Renal cortex interstitium (tissue), 15 donors: ENCODE measurements at places on chromosomes 16 and 17.
A peak's percentile ranks its signal among the peaks of the same experiment; 100 is the strongest.

GRCh38 chr17:12588531-12588930 is 77.2 kb upstream of the MYOCD start:
- DNase-seq, result no peak

DNA sequence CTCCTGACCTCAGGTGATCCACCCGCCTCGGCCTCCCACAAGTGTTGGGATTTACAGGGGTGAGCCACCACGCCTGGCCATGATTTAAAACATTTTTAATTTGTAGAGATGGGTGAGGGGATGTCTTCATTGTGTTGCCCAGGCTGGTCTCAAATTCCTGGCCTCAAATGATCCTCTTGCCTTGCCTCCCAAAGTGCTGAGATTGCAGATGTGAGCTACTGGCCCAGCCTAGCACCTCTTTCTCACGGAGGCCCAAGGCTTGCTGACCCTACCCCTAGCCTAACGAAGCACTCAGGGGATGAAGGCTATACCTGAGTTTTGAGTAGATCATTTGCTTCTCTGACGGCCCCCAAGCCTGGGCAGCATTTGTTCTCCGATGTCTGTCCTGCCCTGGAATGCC is 26.6 kb downstream of the UNK start:
- no peak for DNase-seq

DNA sequence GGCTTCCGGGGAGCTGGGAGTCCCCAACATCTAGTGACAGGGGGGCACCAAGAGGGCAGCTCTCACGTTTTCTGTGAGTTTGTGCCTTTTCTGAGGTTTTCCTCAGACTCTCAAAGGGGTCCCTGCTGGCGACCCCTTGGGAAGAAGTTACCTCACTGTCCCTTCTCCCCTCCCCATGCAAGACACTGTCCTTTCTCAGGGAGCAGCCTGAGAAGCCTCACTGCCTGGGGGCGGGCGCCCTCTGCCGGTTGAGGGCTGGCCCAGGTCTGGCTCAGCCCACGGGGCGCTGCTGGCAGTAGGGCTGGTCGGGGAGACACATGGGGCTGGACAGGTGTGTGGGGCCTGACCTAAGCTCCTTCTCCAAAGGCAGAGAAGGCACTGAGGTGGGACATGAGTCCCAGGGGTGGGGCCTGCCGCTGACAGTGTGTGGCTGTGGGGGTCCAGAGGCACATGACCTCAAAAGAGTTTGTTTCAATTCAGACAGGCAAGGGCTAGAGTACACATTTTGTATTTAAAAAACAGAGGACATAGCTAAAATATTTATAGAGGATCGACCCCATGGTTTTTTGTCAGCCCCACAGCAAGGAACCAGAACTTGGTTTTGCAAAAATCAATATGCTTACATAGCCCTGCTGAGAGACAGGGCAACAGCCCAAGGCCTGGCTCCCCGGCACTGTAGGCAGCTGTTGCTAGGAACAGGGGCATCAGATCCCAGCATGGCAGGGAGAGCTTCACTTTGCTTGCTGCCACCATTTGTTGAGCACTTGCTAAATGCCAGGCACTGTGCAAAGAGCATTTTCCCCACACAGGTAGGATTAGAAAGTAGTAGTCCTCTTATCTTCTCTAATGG is 18.5 kb upstream of the ALDH3A1 start:
- peak; percentile 52 for DNase-seq

DNA sequence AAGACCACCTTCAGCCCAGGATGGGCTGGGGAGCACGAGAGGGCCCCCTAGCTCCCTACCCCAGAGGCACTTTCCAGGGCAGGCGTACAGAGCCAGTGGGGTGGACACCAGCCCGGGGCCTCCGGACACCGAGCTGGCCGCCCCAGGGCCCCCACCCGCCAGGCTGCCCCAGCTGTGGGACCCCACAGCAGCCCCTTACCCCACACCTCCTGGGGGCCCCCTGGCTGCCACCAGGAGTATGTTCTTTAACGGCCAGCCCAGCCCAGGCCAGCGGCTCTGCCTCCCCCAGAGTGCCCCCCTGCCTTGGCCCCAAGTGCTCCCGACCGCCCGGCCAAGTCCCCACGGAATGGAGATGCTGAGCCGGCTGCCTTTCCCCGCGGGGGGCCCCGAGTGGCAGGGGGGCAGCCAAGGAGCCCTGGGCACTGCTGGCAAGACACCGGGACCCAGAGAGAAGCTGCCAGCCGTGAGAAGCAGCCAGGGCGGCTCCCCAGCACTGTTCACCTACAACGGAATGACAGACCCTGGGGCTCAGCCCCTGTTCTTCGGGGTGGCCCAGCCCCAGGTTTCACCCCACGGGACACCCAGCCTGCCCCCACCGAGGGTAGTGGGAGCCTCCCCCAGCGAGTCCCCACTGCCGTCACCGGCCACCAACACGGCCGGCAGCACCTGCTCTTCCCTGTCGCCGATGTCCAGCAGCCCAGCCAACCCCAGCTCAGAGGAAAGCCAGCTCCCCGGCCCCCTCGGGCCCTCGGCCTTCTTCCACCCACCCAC is 24.3 kb upstream of the ZFPM1 start:
- no peak for DNase-seq

- DNase-seq, result no peak
Measured at GRCh38 chr17:52451294-52451861, 292.9 kb upstream of the CA10 start.

DNA sequence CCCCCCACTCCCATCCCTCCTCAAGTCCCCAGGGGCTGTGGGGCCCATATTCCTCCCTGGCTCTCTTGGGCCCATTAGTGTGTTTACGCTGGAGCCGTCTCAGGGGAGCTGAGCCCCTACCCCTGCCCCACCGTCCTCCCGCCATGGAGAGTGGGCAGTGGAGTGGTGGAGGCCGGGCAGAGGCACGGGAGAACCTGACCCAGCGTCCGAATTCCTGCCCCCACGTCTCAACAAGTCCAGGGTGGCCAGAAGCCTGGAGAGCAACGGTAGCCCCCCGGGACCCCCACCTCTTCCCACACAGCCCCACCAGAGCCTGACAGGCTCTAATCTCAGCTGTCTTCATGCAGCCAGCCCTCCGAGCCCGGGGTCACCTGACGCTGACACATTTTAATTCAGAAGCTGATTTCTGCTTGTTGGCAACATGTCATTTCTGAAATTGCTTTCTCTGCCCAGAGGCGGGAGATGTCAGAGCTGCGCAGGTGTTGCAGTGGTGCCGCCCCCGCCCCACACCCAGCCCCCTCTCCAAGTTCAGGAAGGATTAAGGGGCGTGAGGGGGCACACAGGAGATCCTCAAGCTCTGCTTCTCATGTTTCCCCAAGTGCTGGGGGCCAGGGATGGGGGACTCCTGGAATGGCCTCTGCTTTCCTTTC is 32.6 kb downstream of the WNT9B start:
- DNase-seq, result no peak

- no peak for DNase-seq
Measured at GRCh38 chr17:55433629-55434422, 12.2 kb upstream of the MMD start.
